ENCODE measurements at places on chromosomes 5 and 9.

- no peak for DNase-seq
Measured at GRCh38 chr5:178392931-178393394, 160.4 kb upstream of the PHYKPL start.

- no peak for DNase-seq
Measured at GRCh38 chr9:111598733-111599091, 735 bp downstream of the PTGR1 start.

DNA sequence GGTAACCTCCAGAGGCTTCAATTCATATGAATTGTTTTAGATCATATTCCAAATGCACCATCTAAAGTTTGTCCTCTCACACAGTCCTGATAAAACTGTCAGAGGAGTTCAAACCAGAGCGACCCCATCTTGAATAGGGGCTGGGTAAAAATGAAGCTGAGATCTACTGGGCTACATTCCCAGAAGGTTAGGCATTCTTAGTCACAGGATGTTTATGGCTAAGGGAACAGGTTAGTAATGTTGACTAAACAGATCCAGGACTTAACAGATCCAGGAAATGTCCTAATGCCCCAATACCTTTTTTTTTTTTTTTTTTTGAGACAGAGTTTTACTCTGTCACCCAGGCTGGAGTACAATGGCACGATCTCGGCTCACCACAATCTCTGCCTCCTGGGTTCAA lies 192.6 kb upstream of the PRDM9 start:
- DNase-seq = no peak

DNA sequence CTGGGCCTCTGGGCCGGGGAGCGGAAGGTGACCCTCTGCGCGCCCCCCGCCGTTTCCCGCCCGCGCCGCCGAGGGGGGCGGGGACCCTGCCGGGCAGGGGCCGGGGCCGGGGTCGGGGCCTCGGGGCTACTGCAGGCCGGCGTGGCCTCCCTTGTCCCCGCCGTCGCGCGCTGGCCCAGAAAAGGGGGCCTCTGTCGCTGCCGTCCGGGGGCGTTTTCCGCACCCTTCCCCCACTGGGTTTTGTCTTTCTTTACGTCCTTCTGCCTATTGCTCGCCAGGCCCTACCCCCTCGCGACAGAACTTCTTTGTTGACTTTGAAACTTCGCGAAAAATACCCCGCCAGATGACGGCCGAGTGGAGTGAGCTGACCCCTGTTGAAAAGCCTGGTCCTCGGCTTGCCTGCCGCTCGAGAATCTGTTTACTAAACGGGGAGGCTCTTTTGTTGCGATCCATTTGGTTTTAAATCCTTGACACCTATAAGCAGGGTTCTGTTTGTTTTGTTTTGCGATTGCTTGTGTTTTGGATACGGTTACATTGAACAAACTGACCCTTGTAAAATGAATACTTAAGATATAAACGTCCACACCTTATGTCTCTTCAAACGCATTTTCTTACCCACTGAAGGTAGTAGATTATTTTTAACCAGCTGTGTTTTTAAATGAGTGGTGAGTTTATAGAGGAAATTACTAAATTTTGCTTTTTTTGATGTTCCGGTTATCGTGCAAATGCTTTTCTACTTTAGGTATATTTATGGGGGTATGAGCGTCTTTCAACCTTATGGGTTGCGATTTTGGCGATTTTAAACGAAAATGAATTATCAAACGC lies 765 bp downstream of the MARCHF6 start:
- DNase-seq = no peak

DNA sequence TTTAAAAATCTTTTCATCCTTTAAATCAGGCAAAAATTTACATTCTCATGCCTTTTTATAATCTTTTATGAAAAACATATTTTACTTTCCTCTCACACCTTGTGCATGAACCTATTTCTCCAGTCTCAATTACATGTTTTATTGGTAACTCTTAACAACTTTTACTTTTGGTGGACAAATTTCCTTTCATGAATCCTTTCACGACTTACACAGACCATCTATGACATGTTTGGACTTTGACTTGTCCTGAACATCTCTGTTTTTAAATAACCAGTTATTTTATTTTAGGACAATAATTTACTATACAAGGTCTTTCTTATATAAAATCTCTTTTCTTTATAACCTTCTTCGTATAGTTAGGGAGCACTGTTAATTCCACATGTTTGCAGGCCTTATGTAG lies 26.5 kb upstream of the MTMR12 start:
- no peak for DNase-seq

DNA sequence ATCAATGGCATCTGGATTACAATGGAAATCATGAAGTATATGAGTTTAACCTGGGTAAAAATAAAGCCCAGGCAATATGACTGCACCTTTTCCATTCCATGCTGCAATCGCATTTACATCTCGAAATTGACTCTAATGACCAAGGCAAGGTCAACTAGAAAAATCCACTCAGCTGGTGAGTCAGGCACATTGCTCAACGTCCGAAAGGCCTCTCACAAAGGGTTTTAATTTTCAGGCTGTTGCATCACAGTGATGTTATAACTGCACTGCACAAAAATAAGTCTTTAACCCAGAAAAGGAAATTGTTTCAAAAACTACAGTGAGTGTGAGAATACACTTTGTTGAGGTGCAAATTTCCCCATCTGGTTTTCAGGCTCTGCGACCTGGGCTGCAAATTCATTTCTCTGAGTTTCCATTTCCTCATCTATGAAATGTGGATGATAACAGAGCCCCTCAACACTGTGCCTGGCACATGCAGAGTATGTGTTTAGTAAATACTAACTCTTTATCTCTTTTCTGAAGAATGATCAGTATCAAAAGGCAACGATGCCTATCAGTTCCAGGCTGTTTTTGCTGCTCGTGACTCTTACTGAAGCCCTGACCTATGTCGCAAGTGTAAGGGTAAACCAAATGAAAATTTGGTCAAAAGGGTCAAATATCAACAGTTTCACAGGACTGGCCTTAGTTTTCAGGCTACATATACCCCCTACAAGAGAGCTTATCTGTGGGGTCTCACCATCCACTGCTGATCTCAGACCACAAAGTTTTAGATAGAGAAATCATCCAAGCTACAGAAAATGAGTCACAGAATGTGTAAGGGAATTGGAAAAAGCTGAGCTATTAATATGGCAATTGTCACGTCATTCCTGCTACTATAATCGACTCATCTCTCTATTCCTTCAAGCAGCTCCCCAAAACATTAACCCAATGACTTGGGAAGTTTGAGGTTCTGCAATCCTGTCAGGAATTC lies 4.1 kb downstream of the NFIL3 start:
- peak; percentile 82 for DNase-seq

DNA sequence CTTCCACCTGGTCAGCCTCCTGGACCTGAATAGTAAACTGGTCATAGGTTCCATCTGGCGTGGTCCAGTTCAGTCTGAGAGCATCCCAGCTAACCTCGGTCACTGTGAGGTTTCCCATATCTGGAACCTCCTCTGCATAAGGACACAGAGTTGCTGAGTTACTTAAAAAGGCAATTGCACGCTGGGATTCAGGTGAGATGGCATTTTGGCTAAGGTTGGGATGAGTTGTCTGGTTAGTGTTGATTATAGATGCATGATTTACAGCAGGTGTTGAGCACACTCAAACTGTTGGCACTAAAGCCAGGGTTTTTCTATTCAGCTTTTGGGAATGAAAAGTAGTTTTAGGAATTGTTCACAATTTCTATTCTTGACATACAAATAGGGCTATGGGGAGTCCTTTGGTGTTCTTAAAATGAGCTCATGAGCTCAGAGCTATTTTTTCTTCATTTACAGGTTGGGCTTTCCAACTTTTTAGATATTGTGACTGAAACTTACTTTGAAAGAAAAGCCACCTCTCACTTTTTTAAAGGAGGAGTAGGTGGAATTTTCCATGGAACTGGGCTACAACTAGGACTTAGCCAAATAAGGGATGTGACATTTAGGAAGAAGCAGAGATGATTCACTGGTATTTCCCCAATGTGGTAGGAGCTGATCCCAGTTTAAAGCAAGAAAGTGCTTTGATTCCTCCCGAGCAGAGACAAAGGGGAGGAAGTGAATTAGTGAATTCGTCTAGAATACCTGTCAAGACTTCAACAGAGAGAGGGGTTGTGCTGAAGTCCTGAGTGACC lies 54.7 kb downstream of the TNC start:
- DNase-seq = peak; percentile 47

DNA sequence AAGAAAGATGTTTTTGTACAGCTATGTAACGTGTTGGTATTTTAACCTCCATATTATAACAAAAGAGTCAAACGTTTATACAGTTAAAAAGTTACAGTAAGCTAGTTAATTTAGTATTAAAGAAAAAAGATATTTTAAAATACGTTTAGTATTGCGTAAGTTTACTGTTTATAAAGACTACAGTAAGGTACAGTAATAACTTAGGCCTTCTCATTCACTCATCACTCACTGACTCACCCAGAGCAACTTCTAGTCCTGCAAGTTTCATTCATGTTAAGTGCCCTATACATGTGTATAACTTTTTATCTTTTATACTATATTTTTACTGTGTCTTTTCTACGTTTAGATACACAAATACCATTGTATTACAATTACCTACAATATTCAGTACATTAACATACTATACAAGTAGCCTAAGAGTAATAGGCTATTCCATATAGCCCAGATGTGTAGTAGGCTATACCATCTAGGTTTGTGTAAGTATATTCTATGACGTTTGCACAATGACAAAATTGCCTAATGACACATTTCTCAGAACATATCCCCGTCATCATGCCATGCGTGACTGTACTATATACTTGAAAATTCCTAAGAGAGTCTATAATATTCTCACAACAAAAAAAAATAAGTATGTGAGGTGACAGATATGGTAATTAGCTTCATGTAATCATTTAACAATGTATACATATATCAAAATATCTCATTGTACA lies 33.8 kb downstream of the ERP44 start:
- peak; percentile 31 for DNase-seq

DNA sequence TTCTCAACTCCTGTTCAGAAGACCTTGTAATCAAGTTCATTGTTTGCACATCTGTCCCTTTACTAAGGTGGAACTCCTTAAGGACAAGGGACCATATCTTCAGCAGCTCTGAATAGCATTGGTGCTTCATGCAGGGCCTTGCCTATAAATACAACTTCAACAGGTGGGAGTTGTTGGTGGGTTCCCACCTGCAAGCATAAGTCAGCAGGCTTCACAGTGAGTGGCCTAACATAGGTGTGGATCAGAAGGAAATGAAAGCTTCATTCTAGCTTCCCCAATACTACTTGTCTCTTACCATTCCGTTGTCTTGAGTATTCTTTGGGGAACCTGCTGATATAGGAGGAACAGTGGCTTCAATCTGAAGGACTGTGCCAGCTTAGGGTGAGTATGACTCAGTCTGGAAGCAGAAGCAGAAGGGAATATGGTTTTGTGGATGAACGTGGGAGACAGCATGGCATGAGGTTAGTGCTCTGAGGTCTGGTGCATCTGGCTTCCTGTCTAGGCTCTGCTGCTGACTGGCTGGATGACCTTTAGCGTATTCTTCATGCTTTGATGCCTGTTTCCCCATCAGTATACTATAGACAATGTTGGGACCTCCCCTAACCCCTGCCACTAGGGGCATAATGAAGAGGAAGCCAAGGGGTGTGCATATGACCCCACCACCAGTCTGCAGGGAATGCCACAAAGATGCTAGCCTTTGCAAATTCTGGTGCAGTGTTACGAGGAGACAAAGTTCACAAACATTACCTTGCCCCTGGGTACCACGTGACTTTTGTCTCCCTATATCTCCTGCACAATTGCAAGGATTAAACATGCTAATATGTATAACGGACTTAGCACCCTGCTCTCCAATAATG lies 192.3 kb downstream of the PALM2AKAP2 start:
- no peak for DNase-seq

DNA sequence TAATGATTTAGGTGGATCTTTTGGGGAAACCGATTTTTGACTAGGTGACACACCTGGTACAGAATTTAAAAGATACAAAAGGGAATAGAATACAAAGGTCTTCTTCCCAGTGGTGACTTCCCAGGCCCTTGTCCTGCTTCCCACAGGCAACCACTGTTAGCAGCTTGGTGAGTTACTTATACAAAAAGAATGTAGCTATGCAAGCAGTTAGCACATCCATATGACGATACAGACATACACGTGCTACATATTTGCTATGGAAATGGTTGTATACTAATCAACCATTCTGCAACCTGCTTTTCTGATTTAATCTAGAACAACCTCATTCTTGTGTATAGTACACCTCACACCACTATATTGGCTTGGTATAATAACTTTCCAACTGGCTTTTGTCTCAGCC lies 51.0 kb downstream of the OTULIN start:
- DNase-seq = peak; percentile 29

- no peak for DNase-seq
Measured at GRCh38 chr5:169012450-169012849, 288.5 kb downstream of the SLIT3 start.

DNA sequence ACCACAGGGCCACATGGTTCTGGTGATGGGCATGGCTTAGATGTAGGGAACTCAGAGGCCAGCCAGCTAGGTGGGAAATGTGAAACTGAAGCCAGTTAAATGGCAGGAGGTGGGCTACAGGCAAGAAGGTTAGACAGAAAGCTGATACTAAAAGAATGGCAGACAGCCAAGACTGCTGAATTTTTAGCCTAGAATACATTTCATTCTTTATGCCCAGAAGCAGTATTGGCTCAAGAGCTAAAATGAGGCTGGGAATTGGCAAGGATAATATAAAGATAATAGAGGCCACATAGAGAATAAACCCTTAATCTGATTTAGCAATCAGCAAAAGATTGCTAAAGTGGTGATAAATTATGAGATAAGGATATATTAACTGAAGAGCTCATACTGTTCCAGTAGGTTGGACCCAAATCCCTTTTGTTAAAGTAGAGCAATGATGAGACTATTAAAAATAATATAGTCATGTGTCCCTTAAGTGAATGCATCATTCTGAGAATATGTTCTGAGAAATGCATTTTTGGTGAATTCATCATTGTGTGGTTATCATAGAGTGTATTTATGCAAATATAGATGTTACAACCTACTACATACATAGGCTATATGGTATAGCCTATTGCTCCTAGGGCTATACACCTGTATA lies 234.3 kb downstream of the CHSY3 start:
- DNase-seq = no peak

DNA sequence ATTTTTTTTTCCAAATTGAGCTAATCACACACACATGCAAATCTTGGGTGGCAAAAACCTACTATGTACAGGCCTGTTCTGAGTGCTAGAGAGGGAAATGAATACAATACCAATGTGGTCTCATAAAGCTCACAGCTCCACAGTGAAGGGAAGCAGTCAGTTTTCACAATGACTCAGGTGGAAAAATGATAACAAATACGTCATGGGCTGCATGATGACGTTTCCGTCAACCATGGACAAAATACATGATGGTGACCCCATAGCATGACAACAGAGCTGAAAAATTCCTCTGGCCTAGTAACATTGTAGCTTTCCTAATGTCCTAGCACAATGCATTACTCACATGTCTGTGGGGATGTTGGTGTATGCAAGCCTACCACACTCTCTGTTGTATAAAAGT lies 252.5 kb downstream of the TRIM32 start:
- no peak for DNase-seq

All from AG04449 (cell line).